Activated CD4-positive, CD25-positive, alpha-beta regulatory T cell treated with anti-CD3 and anti-CD28 coated beads, Interleukin-2, amount 50 U/mL, for 24 hours (primary cell): ENCODE measurements at places on chromosomes 2 and 18.

- peak; percentile 78 for ATAC-seq
Observed at GRCh38 chr2:225002039-225002655, 40.1 kb downstream of the DOCK10 start.

- no peak for ATAC-seq
Observed at GRCh38 chr2:100862081-100862480, 42.1 kb downstream of the NPAS2 start.

DNA sequence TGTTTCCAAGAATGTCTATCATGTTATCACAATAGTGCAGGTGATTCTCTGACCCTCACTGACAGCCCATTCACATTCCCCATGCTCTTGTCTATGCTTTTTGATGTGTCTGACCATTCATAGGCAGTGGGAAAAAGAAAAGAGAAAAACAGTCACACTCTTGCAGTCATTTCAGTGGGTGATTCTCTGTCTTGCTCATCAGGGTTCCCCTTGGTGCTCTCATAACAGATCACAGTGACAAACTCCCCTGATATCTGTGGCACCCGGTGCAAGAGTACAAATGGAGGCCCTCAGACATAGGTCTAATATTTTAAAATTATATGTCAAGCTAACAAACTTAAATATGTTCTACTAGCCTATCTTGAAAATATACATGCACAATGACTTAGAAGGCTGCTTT lies 72.7 kb upstream of the PPP1CB start:
- ATAC-seq: peak; percentile 77

- no peak for ATAC-seq
Observed at GRCh38 chr2:63587814-63588384, 378 bp downstream of the WDPCP start.

DNA sequence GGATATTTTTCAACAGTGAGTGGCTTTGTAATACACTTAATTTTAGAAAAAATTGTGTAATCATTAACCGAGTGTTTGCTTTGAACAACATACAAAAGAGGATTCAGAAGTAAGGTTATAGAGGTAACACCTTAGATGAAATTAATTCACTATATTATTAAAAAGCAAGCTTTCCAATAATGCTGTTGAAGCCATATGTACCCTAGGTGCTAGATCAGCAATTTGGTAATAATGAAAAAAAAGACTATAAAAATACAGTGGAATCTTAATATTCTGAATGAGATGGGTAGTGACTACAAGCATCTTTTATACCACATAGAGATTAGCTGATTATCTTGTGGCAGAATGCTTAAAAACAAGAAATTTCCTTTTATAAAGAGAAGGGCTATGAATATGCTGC lies 115.1 kb upstream of the FAM136A start:
- ATAC-seq: no peak

DNA sequence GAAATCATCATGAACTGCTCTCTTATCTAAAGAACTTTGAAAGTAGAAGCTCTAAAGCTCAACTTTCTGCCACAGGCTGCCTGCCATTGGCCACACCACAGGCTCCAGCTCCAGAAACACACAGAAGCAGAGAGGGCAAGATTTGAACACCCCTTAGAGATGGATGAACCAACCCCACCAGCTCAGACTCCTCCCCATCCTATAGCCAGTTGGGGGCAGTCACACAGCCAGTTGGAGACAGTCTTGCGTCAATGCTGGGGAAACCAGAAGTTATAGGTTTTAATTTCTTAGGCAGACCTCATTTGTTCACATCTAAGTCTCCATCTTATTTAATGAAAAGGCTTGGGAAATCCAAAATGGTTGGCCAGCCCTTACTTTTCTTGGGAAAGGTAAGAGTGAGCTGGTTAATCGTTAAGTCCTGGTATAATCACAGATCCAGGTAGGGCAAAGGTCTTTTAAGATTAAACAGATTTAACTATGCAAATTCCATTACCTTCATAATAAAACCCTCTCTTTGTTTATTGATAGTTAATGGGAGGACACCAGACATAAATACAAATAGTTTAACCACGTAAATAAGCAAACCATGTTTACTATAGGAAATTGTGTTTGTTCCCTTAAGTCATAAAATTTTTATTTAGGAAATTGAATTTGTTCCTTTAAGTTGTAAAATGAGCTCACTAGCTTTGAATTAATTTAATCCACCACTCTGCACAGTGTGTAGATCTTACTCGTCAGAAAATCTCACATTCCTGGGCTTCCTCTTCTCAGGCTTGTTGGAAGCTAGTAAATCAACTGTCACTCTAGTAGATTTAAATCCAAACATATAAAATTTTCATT lies 28.0 kb downstream of the MRO start:
- ATAC-seq: no peak

DNA sequence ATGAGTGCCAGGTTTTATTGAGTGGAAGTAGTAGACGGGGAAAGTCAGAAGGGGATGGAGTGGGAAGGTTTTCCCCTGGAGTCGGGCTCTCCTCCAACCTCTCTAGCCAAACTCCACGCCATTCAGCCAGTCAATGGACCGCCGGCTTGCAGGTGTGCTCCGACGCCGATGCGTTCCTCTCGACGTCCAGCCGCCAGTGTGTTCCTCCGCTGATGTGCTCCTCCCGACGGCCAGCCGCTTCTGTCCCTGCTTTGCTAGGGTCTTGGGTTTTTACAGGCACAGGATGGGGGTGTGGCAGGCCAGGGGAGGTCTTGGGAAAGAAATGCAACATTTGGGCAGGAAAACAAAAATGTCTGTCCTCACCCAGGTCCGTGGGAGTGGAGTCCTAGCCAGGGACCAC lies 94.3 kb upstream of the TEX51 start:
- ATAC-seq: no peak

GRCh38 chr2:41878716-41879234 lies 169.0 kb upstream of the PKDCC start:
- ATAC-seq: no peak

DNA sequence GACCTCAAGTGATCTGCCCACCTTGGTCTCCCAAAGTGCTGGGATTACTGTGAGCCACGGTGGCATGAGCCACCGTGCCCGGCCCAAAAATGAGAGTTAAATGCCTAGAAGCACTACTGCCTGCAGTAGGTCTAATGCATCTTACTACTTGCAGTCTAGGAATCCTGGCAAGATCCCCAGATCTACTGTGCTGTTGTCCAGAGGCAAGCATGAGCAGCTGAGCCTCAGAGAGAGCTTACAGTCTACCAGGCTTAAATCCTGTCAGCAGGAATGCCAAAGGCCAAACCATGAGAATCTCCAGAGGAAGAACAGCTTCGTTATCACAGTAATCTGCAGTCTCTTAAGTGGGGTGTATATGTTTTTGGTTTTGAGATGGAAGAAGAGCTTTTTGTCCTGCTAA lies 54.4 kb downstream of the XRCC5 start:
- ATAC-seq: no peak

- no peak for ATAC-seq
Observed at GRCh38 chr2:199442173-199442572, 15.6 kb downstream of the SATB2 start.

DNA sequence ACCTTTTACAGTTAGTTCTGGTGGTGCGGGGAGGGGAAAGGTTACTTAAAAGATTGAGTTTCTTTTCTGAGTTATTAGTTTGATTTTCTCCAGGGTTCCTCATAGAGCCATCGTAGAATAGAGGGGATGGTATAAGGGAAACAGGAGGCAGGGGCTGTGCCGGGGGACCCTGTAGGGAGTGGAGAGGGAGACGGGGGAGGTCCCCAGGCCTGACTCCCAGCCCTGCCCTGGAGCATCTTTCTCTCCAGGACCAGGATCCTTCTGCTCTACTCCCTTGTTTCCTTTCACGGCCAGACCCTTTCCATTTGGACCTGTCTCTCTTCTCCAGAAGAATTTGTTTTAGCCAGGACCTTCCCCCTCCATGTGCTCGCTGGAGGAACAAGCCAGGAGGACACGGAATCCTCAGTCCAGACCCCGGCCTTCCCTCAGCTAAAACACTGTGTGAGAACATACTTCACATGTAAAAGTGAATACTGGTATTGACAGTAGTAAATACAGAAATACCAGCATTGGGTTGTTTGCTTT lies 35.4 kb downstream of the DGKD start:
- ATAC-seq: no peak

GRCh38 chr18:38796762-38797161 lies 1231.2 kb upstream of the CELF4 start:
- ATAC-seq: no peak

DNA sequence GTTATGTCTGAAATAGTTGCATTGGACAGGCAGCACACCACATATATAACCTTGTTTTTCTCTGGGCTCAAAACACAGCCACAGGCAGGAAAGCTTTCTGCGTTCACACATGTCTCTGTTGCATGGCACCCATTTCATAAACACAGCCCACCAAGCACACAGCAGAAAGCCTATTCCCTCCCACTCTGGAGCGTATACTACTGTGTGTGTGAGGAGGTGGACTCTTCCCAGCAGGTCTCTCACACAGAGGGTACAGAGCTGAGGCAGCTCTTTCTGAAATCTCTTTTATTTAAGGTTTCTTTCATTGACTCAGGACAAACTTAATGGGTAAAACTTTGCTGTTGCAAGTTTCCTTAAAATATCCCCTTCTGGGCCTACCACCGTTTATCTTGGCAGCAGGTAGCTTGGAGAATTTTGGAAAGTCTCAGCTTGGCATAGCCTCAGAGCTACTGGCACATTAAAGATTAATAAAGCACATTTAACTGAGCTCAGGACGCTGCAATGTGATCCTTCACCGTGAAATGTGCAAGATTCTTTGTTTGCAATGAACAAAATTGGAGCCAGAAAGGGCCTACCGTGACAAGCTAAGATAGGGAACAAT lies 105.1 kb upstream of the NCKAP5 start:
- no peak for ATAC-seq

GRCh38 chr2:130154773-130155765 lies 10.2 kb upstream of the CCDC74B start:
- ATAC-seq: no peak

- peak; percentile 20 for ATAC-seq
Observed at GRCh38 chr18:12658426-12659138, 675 bp upstream of the SPIRE1 start.

DNA sequence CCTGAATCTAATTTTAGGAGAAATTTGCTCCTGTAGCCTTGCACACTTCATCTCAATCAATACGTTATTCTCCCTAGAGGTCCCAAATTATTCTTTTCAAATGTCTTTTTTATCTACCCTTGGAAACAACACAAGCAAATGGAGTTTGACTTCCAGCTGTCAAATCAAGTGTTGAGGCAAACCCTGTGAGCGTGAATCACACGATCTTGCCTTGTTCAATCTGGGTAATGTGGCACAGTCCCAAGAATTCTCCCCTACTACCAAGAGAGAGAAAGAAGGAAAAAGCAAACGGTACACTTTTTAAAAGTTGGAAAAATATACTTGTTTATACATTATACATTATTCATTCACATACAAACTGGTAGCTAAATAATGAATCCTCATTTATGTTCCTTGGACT lies 2035.3 kb upstream of the CELF4 start:
- no peak for ATAC-seq

DNA sequence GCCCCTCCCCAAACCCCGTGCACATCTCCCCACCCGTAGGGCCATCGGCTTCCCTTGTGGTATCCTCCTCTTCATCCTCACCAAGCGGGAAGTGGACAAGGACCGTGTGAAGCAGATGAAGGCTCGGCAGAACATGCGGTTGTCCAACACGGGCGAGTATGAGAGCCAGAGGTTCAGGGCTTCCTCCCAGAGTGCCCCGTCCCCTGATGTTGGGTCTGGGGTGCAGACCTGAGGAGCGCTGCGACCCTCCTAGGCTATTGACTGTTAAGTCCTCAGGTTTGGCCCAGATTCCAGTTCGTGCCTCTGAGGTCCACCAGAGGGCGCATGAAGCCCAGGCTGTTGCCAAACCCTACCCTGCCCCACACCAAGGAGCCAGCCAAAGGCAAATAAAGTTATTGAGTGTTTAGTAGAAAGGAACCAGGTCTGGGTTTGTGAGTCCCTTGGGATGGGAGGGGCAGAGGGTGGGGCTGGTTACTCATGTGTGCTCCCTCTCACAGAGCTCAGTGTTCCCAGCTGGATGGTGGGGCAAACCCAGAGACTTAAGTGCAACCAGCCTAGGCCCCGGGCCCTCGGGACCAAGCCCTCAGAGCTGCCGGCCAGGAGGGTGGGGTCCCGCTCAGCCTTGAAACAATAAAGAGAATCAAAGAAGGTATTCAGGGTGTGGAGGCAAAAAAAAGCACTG lies 2.4 kb downstream of the PNKD start:
- ATAC-seq: peak; percentile 3

DNA sequence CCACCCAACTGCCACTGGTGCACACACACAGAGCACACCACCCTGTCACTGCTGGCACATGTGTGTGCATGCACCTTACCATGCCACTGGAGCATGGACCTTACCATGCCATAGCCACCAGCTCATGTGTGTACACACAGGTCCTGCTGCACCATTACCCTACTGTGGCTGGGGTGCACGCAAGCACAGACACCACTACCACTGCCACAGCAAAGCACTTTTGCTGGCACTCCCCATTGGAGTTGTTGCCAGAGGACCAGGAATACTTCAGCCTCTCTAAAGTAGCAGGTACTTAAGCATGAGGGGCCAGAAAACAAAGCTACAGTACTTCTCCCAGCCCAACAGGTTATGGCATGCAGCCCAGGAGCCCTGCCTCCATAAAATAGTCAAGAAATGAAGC lies 404.8 kb downstream of the MBD2 start:
- no peak for ATAC-seq

DNA sequence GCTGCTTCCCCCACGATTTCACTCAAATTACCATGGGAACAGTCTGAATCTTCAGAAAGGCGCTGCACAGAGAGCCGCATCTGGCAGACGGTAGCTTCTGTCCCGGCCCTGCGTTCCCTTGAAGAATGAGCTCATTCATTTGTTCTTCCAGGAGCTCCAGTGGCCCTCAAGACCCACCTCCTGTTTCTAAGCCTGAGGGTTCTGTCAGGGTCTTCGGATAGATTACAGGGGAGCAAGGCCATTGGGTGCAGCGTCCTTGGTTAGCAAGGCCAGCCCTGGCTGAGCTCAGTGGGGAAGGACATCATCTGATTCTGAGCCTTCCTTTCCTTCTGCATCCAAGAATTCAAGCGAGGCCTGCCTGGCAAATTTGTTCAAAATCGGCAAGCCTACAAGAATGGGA lies 111.9 kb downstream of the PDCL3 start:
- no peak for ATAC-seq

DNA sequence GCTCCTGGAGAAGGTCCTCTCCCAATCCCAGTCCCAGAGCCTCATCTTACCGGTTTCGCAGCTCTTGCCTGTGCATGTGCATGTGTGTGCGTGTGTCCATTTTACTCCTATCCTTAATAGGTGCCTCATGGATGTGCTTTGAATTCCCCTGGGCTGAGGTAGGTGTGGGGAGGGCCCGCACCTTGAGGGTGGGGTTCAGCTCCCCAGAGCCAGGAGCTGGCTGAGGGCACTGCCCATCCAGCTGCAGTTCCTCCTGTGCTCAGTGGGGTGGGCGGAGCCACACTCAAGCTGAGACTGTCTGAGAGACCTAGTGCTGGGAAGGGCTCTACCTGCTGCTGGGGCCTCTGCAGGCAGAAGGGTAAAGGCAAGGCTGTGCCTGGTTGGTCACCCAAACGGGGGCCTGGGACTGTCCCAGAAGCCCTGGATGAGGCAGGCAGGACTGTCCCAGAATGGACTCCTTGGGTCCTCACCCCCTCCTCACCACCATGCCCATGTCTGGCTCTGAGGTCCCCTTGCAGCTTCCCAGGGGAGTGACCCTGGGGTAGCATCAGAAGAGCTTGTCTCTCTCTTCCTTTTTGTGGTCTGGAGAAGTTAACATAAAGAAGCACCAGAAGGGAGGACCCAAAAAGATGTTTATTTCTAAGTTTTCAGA lies 8.9 kb downstream of the GDF7 start:
- peak; percentile 71 for ATAC-seq

GRCh38 chr18:36441426-36442240 lies 144.1 kb downstream of the FHOD3 start:
- ATAC-seq: no peak
